ENCODE measurements at places on chromosomes 4 and X.

- no peak for DNase-seq
Measured at GRCh38 chr4:1862961-1863296, 7.0 kb upstream of the LETM1 start.

GRCh38 chr4:108210989-108211835 is 42.5 kb upstream of the LEF1 start:
- no peak for DNase-seq

- no peak for DNase-seq
Measured at GRCh38 chrX:8034058-8034457, 106.8 kb upstream of the PNPLA4 start.

DNA sequence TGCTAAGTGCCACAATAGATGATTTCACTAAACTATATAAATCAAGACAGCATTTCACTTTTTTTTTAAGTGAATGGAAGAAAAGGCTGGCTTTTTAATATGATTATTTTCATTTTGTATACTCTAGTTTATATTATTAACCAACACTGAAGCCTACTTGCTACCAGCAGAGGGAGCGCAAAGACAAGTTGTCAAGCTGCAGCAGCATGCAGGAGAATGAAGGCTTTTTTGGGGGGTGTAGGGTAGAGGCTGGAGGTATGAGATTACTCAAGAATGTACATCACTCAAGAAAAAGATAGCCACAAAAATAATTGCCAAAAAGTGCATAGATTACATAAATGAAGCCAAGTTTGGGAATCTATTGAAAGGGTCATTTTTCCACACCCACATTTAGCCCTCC is 519.5 kb downstream of the FGF13 start:
- DNase-seq, result no peak

GRCh38 chr4:38837849-38838248 is 18.8 kb downstream of the TLR6 start:
- peak; percentile 33 for DNase-seq

DNA sequence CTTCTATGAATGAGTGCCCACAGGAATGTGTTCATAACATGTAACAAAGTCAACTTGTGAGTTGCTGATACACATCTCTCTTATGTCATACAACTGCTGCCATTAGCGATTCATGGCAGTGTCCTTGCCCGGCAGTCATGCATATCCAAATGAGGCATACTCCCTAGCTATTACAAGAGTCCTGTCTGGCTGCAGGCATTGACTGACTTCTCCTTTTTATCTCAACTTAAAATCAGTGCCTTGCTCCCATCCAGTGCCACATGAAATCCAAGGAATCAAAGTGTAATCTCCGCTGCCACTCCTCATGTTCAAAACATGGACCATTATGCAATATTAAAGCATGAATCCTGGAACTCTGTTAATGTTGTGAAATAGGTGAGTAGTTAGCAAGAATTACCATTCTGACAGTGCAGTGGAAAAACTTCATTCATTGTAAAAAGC is 348.9 kb upstream of the FTHL17 start:
- no peak for DNase-seq

- no peak for DNase-seq
Measured at GRCh38 chrX:77440330-77440729, 6.9 kb upstream of the FGF16 start.

GRCh38 chr4:153034681-153035080 is 98.6 kb downstream of the FHDC1 start:
- no peak for DNase-seq

Measured in CD4-positive, alpha-beta T cell treated with Interleukin-12 subunit alpha and Interleukin-12 subunit beta, for 1 hour (primary cell).